Stimulated activated CD8-positive, alpha-beta memory T cell treated with anti-CD3 and anti-CD28 coated beads, Interleukin-15, amount 100 ng/mL, for 24 hours (primary cell): ENCODE measurements at places on chromosomes 16 and 17.
A peak's percentile ranks its signal among the peaks of the same experiment; 100 is the strongest.

DNA sequence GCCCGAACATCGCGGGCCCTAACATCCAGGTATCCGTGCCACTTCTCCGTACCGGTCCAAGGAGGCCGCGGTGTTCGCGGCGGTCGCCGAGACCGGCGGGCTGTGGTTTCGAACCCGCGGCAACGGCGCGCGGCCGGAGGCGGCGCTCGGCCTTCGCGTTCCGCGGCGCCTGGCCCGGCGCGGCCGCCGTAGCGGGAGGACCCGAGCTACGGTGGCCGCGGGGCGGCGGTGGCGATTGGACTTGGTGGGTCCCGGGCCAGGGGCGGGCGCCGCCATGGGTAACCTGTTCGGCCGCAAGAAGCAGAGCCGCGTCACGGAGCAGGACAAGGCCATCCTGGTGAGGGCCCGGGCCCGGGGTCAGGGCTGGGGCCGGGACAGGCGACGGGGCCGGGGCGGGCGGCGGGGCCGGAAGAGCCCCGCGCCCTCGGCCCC lies at the start of gene CHMP6:
CHMP6 (plus strand) TSS at position 197 of the 432 bp plus-strand sequence; CDS start at position 275, 78 bp downstream.
- peak; percentile 57 for DNase-seq

DNA sequence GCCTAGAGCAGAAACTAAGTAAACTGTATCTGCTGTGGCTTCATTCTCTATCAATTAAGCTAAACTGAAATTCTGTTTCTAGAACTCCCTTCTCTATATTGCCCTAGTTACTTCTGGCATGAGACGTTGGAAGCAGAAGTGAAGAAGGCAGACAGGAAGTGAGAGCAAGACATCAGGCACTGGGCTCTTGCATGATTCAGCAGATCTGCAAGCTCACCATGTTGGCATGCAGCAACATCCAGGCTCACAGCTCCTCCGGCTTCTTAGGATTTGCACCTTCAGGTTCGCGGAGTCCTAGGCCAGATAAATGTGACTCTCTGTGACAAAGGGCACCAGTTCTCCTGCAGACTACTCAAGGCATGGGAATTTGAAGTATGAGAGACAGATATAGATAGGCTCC lies 148.3 kb downstream of the CDH8 start:
- no peak for DNase-seq

DNA sequence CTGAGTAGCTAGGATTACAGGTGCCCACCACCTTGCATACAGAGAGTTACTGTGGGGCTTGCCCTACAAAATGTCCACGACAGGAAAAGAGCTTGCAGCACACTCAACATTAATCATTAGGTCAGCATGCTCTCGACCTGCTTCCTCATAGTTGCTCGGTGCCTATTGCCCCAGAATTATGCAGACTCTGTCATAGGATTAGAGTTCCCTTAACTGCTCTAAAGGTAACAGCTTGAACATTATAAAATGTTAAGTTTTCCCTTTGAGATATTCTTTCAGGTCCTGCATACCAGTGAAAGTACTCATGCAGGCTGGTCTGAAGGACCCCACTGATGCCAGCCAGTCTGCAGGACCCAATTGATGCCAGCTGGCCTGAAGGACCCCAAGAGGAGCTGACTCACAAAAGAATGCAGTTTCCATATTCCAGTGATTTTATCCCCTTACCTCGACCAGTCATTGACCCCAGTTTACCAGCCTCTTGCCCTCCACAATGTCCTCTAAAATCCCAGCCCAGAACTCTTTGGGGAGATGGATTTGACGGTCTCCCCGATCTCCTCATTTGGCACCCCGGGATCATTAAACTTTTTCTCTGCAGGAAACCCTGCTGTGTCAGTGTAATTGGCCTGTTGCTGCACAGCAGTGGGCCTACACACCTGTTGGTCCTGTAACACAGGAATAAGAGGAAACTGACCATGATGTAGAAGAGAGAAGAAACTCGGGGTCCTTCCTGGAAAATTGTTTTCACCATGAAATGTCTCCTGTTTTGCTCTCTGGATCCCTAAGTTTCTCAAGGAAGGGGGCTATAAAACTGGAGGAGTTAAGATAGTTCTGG lies 10.6 kb downstream of the ICAM2 start:
- no peak for DNase-seq

DNA sequence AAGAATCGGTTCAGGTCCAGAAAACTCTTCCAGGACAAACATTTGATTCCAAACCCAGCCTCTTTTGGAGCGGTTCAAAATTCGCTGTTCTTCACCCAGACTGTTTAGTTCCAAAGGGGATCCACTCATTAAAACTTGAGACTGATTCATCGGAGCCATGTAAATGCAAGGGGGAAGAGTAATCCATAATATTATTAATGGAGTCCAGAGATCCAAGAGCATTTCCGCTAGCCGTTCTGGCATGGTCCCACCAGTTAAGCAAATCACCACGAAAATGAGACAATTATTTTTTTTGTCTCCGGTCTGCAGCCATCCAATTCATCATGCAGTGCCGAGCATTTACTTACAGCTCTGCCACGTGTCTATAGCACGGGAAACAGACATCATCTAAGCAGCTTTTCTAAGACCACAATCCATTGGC lies 15.1 kb downstream of the CDH8 start:
- DNase-seq = no peak

- DNase-seq = no peak
Observed at GRCh38 chr17:71936977-71937376, 183.8 kb upstream of the SOX9 start.

- no peak for DNase-seq
Observed at GRCh38 chr17:35716897-35717465, 14.5 kb upstream of the RASL10B start.

GRCh38 chr16:46911038-46911437 lies 26.9 kb downstream of the GPT2 start:
- DNase-seq = no peak

DNA sequence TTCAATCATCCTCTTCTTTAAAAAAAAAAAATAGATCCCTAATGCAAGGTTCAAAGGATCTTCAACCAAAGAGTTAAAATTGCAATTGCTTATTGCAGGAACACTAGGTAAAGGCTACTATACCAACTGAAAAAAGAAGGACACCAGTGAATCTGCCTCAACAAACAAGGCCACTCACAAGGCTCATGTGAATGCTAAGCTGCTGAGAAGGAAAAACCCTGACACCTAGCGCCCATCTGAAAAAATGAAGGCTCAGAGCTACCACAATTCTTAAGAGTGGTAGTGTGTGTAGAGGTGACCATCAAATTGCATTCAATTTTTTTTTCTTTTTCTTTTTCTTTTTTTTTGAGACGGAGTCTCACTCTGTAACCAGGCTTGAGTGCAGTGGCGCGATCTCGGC lies 201.6 kb upstream of the C17orf78 start:
- DNase-seq = no peak
